ENCODE measurements at places on chromosomes 3 and 15.

DNA sequence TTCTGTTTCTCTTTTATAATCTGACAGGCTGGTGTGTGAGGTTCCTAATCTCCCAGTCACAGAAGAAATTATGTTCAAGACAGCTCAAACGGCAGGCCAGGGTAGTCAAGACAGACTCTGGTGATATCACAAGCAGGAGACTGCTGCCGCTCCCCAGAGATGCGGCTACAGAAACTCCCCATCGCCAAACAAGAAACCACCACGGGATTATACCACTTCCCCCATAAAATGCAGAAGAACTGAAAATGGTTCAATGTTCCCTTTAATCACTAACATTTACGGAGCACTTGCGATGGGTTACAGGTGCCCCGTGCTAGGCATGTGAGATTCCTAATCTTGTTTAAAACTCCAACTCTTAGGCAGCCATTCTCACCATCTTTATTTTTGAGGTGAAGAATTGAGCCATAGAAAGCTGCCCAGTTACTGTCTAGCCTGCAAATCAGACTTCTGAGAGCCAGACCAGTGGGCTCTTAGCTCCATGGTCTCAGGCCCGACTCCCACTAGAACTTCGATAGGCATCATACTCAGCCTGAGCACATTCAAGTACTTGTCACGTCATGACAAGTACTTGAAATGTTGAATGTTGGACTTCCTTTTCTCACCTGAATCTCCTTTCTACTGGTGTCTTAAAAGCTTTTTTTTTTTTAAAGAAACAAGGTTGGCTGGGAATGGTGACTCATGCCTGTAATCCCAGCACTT, 58.4 kb downstream of the TBC1D2B start:
- DNase-seq, result no peak

DNA sequence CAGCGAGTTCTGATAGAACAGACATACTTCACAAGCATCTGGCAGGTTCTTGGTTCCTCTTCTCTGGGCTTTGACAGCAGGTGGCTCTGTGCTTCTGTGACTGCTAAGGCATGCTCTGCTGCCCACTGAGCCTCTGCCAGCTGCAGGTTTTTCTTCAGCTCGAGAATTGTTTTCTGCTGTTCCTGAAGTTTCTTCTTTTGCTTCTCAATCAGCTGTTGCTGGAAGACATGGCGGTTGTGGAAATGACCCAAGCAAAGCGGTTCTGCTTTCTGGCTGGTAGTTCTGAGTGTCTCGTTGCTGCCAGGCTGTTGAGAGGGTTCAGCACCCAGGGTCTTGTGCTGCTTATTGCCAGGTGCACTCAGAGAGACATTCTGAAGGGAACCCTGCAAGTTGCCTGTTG, 50.8 kb downstream of the CCDC191 start:
- no peak for DNase-seq

DNA sequence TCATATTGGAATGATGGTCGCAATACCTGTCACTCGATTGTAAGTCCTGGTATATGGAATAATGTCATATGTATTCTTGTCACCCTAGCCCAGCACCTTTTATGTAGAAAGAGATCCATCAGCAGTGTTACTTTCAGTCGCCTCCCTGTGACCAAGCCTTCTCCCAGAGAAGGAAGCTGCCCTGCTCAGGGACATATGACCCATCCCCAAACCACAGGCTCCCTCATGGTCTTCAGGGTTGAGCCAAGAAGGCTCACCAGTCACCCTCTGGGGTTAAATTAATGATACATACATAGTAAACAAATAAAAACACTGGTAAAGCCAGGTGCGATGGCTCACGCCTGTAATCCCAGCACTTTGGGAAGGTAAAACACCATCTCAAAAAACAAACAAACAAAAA, 4.6 kb upstream of the MFGE8 start:
- no peak for DNase-seq

DNA sequence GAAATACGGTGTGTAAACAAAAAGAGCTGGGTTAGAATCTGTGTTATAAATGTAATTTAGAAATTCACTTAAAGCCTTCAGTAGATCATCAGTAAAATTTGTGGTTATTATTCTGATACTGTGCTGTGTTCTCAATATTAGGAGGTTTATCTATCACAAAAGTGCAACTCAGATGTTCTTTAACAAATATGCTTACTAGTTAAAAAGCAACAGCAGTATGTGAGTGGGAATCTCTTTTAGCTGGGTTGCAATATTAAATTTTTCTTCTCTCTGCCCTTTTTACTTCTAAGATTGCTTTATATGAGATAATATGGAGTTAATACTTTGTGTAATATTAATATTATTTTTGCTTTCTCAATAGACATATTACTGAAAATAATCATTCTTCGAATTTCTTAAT, 53.4 kb downstream of the CHD2 start:
- DNase-seq, result no peak

- DNase-seq, result no peak
Observed at GRCh38 chr15:86650094-86650493, 570.4 kb downstream of the AGBL1 start.

DNA sequence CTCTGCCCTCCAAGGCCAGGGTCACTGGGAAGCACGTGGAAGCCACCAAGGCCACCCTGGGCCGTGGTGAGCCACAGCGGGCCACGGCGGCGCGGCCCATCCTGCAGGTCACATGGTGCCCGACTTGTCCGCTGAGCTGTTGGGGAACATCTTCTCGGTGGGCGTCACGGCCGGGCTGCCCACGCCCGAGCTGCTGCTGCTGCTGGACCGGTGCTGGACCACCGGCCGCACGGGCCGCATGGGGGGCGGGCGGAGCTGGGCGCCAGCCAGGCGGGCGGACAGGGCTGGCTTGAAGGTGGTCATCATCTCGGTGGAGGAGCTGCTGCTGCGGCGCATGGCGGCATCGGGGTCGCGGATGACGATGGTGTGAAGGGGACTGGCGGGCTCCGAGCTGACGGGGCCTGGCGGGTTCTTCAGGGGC, 22.1 kb upstream of the RAD18 start:
- no peak for DNase-seq

GRCh38 chr3:46484911-46485778, 12.6 kb upstream of the RTP3 start:
- DNase-seq, result no peak

DNA sequence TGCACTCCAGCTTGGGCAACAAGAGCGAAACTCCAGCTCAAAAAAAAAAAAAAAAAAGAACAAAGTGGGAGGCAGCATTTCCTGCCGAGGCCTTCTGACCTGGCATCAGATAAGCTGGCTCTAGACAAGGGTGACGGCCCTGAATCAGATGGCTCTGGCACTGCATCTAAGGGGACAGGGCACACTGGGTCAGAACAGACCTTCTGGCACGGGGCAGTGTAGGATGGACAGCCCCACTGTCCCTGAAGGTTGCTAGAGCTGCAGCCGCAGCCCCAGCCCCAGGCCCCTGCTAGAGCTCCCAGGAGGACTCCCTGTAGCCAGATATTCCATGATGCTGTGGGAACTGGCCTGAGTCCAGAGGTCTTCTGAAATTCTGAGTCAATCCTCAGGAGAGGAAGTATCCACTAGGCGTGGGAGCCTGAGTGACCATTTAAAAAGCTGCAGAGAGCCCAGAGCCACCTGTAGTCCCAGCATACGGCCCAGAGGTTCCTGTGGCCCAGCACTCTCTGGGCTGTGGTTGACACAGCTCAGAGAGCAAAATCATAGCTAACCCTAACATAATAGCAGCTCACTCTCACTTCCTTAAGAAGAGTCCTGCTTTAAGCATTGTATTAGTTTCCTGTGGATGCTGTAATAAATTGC, 69.2 kb upstream of the MFGE8 start:
- no peak for DNase-seq

- no peak for DNase-seq
Observed at GRCh38 chr3:186080849-186081438, 27.9 kb downstream of the ETV5 start.

- no peak for DNase-seq
Observed at GRCh38 chr3:190514413-190515153, 698 bp downstream of the IL1RAP start.

- no peak for DNase-seq
Observed at GRCh38 chr3:187450431-187451190, 82.4 kb downstream of the RTP4 start.

GRCh38 chr3:133042778-133043177, 4.6 kb downstream of the TMEM108 start:
- no peak for DNase-seq

DNA sequence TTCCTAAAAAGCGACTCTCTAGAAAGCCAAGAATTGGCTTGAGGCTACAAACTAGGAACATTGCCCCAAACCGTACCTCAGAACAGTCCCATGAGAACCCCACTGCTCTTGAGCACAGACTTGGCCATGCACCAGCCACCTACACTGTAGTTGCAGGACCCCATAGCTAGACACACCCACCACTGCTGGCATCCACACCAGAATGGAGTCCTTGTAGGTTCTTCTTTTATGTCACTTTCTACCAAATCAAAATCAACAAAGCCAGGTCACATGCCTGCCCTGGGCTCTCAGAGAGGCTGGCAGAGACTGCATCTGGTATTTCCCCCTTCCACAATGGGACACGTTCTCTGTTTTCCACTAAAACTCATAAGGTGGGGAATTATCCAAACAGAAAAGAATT, 290.5 kb downstream of the SHOX2 start:
- no peak for DNase-seq

GRCh38 chr3:81462921-81463320, 298.5 kb downstream of the GBE1 start:
- DNase-seq, result no peak

GRCh38 chr3:126432361-126433104, 37.8 kb downstream of the CFAP100 start:
- no peak for DNase-seq

DNA sequence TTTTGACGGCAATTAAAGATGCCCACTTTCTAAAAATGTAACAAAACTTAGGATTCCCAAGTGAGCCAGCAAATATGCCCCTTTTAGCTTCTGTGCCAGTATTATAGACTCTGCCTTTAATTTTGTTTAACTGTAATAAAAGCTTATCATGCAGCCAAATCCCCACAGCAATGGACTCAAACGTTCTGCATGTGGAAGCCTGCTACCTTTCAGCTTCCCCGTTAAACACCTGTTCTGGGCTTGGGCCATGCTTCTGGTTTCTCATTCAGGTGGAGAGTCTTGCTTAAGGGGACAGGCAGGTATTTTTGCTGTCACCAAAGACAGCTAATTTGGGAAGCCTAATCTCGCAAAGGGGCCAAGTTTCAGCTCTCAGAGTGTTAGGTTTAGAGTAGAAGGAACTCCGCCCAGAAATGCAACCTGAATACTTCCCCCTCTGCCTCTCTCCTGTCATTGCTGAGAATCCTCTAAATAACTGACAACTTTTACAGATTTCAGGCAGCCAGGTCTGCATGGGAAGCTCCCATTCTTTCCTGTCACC, 399.4 kb upstream of the ATP11B start:
- no peak for DNase-seq

- no peak for DNase-seq
Observed at GRCh38 chr3:116097226-116097625, 348.1 kb downstream of the LSAMP start.

DNA sequence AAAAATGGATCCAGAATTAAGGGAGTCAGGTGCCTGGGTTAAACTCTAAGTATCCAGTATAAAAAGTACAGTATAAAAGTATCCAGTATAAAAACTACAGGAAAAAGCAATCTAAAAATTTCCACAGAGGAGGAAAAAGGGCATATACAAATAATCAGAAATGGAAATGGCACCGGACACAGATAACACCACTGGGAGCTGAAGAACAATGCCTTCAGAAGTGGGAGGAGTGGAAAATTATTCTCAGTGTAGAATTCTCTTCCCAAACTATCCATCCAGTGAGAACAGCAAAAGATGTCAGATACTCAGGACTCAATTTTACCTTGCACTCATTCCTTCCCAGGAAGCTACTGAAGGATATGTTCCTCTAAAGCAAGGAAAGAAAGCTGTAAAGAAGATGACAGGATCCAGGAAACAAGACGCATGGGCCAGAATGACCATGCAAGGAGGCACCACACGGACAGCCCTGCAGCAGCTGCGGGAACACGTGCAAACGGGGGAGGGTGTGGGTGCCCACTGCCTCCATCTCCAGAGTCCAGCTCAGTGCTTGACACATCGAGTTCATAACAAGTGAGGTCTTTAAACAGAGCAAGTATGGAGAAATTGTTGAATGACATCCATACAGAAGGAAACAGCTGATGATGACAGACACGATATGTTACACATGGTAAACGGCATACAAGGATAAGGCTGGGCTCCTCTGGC, 68.5 kb downstream of the CHSY1 start:
- no peak for DNase-seq

- no peak for DNase-seq
Observed at GRCh38 chr3:59774634-59775033, 724.8 kb upstream of the CFAP20DC start.

GRCh38 chr3:18712713-18713576, 287.8 kb upstream of the SATB1 start:
- DNase-seq, result no peak

- DNase-seq, result no peak
Observed at GRCh38 chr3:188789251-188789650, 382.5 kb upstream of the TPRG1 start.

DNA sequence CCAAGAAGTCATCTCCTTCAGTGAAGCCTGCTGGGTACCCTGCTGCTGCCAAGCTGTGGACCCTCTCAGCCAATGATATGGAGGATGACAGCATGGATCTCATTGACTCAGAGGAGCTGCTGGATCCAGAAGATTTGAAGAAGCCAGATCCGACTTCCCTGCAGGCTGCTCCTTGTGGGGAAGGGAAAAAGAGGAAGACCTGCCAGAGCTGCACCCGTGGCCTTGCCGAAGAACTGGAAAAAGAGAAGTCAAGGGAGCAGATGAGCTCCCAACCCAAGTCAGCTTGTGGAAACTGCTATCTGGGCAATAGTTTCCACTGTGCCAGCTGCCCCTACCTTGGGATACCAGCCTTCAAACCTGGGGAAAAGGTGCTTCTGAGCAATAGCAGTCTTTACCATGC, 13.7 kb upstream of the ANP32A start:
- DNase-seq, result no peak

GRCh38 chr3:128369121-128369703, 97.5 kb downstream of the DNAJB8 start:
- no peak for DNase-seq

GRCh38 chr3:172085557-172085895, 46.1 kb downstream of the FNDC3B start:
- no peak for DNase-seq

DNA sequence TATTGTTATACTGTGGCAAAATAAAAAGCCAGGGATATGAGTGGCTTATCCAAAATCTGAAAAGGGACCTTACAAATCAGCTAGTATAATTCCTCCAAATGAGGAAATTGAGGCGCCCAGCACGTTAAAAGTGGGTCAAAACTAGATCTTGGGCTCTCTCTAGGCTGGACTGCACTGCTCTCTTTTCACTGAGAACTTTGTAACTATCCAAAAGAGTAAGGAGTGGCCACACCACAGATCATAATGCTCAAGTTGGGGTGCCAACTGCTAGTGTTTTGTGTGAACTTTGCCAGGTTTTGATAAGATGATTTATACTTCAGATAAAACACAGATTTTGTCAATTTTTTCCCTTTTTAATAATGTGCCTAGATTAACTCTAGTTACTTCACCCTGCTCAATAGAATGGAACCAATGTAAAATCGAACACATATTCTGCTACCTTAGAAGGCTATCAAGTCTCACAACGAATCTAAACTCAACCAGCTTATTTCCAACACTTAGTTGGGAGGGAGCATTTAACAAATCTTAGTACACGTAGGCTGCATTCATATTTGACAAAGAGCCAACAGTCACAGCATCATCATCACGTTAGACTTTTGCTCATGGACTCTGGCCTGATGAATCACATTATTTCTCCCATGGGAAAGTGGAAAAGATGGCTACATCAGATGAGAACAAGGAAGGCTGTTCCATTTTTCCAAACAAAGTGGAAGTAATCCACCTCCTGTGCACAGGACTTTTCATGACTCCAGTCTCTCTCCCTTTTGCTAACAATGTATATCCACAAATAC, 64.4 kb downstream of the ABI3BP start:
- no peak for DNase-seq

All from LNCaP clone FGC (cell line).